GDM1 (cell line): ENCODE measurements at places on chromosomes 13 and 19.

DNA sequence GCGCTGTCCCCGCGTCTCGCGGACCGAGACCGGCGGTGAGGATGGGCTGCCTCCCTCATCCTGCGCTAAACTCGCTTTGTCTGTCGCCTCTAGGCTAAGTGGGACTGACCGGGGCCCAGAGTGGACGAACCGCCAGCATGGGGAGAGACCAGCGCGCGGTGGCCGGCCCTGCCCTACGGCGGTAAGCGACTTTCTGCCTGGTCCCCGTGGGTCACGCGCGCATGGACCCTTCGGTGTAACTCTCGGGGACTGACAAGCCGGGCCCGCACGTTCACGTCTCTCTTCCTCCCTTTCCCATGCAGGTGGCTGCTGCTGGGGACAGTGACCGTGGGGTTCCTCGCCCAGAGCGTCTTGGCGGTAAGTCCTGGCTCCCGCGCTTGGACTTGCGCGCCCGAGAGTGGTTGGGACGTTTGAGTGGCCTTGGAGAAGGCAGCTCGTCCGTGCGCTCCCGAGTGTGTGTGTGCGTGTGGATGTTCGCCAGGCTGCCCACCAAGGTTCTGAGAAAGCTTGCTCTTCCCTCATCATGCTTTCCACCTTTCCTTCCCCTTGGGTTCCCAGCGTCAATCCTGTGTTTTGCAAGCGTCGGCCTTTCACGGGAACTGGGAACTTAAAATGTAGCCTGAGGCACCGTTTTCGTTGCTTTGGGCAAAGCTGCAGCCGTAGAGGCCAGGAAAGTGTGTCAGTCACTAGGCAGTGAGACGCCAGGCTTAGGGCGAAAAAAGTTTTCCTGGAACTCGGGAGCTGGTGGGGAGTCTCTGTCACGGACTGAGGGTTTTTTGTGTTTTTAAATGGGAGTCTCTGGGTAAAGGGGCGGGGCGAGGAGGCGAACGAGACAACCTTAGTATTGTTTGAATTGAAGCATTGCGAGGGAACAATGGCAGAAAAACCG lies 927 bp downstream of the COL4A2 start:
- no peak for DNase-seq

GRCh38 chr19:17641181-17641580 lies 47.0 kb downstream of the UNC13A start:
- DNase-seq: no peak

DNA sequence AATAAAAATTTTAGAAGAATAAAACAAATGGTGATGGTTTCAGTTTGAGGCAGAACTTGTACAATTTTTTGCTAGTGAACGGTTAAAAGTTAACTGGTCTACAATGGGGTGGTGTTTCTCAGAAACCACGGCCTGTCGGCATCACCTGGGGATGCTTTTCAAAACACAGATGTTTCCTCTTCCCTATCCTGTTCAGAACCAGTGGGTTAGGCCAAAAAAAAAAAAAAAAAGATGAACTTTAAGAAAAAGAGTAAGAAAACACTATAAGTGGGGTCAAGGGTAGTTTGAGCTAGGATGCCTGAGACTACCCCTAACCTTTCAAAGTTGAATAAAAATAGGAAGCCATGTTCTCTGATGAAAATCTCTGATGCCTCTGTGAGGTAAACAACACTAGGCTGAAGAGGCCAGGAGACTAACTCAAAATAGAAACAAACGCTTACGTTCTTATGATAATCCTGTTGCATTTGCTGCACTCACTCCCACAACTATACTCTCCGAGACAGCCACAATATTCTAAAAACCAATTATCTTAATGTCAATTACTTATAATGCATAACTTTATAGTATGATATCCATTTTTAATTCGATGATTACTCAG lies 3.3 kb downstream of the MTIF3 start:
- DNase-seq: peak; percentile 79

- DNase-seq: no peak
These were observed 323.6 kb downstream of the KLF12 start for GRCh38 chr13:73810647-73811046.

- no peak for DNase-seq
These were observed 870.1 kb downstream of the PCDH9 start for GRCh38 chr13:66359910-66360552.

- peak; percentile 14 for DNase-seq
These were observed 50.7 kb upstream of the PNMA8B start for GRCh38 chr19:46546194-46546896.

- no peak for DNase-seq
These were observed 892.9 kb downstream of the EFNB2 start for GRCh38 chr13:105642511-105642958.

- DNase-seq: peak; percentile 17
These were observed 380.8 kb downstream of the LMO7 start for GRCh38 chr13:76016799-76017400.

GRCh38 chr19:47330466-47330869 lies 1.5 kb upstream of the C5AR2 start:
- no peak for DNase-seq

- DNase-seq: no peak
These were observed 10.2 kb downstream of the PPP1R37 start for GRCh38 chr19:45103156-45103507.

GRCh38 chr13:49354719-49355118 lies 89.1 kb downstream of the CAB39L start:
- DNase-seq: no peak
